Glomerular endothelial cell (primary cell): ENCODE measurements at places on chromosomes 16 and 17.

- no peak for DNase-seq
Measured at GRCh38 chr16:24838554-24839266, 7.1 kb upstream of the SLC5A11 start.

GRCh38 chr17:61221597-61222471, 177.8 kb upstream of the TBX2 start:
- DNase-seq = no peak

- DNase-seq = no peak
Measured at GRCh38 chr16:79074951-79075350, 525.6 kb downstream of the MAF start.

- no peak for DNase-seq
Measured at GRCh38 chr17:65963179-65963578, 228.8 kb downstream of the CEP112 start.

DNA sequence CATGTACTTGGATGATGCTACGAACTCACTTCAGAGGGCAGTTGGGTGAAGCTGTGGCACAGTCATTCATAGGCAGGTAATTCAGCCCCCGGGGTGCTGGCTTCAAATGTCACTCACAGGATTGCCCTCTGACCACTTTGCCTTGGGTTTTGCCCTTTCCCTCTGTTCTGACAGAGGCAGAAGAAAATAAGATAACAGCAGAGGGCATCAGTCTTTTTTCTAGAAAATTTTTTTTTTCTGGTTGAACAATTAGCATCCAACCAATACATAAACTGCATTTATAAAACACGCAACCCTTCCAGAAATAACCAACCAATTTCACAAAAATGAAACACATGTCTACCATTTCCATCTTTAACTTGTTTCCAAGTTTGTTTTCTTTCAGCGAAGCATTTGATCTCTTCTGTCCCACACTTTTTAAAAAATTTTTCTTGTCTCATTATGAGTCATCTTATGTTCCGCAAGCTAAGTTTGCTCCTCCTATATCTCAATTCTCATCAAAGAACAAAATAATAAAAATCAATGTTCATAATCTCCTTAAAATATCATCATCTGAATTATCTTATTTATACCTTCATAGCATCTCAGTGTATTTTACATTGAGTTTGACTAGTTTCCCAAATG, 15.6 kb downstream of the NACA2 start:
- no peak for DNase-seq

DNA sequence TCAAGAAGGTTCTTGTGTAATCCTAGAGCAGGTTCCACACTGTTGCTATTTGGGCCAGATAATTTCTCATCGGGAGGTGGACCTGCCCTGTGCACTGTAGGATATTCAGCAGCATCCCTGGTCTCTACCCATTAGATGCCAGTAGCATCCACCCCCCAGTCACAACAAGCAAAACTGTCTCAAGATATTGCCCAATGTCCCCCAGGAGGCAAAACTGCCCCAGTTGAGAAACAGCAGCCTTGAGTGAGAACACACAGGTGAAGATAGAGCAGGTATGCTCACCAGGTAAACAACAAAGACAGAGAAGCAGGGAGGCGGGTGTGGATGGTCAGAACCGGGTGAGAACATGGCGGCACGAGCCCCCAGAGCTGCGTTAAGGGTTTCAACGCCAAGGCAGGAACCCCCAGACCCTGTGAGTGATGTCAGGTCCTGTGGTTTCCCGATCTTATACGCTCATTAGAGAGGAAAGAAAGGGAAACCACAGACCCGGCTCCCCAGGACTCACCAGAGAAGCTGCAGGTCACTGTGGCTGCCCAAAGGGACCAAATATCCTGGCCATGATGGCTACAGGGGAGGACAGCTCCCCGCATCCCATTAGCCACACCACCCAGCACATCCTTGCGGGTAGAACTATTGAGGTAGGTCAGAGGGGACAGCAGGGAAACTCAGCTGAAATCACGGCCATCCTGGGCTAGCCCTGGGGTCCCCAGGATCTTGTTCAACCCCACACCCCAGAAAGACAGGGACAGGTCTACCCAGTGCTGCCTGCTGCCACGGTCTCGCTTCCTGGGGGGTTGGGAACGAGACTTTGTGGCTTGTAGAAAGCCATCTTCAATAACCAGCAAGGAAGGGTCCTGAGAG, 21.2 kb downstream of the CDC42EP4 start:
- DNase-seq = no peak

DNA sequence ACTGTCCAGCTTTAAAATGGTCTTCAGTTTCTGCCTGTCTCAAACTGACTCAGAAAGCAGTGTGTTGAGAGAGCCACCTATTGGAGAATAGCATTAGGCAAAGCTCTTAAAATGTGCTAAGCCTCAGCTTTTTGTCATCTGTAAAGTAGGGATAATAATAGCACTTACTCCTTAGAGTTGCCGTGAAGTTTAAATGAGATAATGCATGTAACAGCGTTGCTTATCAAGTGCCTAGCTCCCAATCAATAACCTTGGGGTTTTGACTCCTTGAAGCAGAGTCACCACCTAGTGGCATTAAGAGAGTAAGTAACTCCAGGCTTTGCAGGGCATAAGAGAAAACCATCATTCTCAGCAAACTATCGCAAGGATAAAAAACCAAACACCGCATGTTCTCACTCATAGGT, 163.3 kb downstream of the HS3ST2 start:
- DNase-seq = no peak

- DNase-seq = no peak
Measured at GRCh38 chr17:16297367-16298139, 55.7 kb downstream of the CENPV start.

DNA sequence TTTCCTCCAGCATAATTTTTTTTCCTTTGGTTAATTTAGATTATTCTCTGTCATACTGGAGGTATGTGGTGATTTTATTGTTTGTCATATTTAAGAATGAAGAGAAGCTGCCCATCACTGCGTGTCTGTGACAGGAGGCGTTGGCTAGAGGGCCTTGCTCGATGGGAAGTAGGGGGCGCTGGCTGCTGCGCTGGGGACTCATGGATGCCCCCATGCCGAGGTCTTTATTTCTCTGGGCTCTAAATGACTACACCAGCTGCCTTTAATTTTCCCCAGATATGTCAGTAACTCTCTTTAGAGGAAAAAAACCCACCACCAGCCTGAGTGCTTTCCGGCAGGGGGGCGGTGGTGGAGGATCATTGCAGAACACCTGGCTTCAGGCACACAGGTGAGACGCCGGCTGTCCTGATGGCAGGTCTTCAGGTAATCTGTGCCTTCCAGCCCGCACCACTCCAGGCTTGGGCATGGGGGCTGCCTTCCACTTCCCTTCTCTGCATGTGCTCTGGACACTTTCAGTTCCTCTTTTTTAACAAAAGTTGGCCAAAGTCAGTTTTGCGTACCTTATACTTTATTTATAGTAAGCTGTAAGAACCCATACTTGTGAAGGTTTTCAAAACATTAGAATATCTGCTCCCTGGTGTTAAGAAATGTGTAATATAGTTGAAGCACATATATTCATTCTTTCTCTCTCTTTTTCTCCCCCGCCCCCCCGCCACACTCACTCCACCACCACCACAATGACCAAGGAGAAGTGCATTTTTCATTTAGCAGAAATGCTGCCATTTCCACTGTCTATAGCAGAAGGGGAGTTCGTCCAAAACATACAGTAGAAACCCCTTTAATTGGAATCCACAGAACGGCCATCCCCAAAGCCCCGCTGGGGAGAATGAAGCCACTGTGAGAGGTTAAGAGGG, 192.7 kb downstream of the RPTOR start:
- DNase-seq = no peak

DNA sequence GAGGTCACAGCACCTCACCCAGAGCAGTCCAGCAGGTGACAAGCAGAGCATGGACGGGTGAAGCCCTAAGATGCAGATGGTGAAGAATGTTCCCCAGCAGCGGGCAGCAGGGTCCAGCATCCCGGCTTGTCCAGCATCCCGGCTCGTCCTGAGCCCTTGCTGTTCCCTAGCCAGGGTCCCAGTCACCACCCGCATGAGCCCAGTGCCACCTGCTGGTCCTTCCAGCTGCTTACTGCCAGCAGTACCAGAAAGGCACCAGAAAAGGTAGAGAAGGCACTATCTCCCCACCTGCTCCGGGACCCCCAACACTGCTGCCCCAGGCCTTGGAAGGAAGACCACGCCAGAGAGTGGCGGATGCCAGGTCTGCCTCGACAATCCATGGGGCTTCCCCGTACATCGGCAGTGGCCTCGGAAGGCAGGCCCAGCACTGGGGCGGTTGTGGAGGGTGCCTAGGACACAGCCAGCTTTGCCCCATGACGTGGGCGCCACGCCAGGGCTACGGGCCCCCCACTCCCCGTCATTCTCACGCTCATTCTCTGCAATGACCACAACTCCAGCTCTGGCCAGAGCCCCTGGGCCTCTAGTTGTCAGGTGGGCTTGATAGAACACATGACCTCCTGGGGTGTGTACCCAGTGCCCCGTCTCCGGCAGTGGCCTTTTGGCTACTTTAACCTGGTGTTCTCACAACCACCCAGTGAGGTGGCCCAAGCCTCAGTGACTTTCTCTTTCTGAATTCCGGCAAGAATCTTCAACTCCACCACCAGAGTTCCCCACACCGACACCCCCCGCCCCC, 1.4 kb downstream of the CENPX start:
- no peak for DNase-seq

DNA sequence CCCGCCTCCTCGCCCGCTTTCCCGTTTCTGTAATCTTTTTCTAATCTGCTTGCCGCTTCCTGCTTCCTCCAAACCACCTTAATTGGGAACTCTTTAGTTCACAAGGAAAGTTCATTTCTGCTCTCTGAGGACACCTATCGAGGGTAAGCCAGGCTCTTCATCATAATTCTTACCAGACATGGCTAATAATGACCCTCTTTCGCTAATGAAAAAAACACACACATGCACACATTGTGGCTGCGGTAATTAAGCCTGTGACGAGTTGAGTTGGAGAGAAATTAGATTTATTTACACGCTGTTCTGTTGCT, 100.6 kb downstream of the ZNF423 start:
- no peak for DNase-seq

DNA sequence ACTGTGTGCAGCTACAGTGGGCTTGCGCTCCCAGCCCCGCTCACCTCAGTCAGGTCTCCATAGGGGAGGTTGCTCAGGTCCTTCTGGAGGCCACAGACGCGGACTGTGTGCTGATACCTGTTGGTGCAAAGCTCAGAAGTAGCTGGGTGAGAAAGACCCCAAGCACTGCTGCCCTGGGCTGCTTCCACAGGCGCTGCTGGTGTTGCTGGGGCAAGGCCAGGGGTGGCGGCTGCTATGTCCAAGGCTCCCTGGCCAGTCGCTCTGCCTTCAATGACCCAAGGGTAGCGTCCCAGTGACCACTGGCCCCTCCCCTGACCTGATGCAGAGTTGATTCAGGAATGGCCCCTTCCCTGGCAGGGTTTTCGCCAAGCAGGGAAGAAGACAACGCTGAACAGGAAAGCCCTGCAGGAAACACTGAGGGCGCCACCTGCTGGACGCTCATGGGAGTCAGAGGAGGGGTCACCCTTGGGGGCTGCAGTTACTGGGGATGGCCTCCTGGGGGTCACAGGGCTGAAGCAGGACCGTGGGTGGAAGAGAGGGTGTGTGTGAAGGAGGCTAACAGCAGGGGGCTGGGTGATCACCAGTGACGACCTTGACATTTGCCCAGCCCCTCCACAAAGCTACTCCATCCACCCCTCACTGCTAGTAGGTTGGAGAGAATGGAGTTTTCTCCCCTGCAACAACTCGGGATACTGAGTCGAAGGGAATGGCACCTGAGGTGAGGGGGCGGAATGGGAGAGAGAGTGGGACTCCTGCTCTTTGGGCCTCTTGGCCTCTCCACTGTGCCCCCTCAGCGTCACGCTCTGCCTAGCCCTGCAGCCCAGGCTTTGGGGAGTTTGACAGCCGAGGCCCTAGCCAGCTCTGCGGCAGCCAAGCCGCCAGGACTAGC, 38.3 kb downstream of the ABCC12 start:
- DNase-seq = no peak

DNA sequence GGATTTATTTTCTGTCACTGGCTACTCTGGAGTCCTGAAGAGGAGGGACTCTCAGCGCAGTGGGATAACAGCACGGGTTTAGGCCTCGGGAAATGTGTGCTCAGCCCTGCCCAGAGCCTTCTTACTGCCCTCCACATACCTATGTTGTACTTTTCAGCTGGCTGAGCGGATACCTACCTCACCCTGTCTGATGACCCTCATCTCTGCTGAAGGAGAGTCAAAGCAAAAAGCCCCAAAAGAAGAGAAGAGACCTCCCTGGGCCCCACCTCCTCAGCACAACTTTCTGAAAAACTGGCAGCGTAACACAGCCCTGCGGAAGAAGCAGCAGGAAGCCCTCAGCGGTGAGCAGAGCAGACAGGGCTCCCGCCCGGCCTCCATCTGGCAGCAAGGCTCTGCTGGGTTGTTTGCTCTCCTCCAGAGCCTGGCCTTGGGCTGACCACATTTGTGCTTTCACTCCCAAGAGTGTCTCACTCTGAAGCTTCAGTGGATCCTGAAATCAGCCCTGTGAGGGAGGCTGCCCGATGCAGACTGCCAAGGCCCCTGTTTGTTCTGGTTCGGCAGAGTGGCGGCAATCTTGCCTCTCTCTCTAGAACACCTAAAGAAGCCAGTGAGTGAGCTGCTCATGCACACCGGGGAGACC, 10.3 kb downstream of the MYCBPAP start:
- DNase-seq = no peak

DNA sequence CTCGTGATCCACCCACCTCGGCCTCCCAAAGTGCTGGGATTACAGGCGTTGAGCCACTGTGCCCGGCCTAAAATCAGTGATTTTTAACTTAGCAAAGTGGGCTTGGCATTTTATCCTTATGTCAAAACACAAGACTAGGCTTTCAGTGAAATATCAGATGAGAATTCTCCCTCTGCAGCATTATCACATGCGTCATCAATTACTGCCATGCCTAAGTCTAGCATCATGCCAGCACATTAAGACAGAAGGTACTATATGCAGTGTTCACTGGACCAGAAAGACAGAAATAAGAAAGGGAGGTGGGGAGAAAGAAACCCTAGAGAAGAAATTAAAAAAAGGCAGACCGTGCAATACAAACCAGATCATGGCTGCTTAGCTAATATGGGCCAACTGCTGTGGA, 29.8 kb downstream of the GPATCH8 start:
- no peak for DNase-seq

DNA sequence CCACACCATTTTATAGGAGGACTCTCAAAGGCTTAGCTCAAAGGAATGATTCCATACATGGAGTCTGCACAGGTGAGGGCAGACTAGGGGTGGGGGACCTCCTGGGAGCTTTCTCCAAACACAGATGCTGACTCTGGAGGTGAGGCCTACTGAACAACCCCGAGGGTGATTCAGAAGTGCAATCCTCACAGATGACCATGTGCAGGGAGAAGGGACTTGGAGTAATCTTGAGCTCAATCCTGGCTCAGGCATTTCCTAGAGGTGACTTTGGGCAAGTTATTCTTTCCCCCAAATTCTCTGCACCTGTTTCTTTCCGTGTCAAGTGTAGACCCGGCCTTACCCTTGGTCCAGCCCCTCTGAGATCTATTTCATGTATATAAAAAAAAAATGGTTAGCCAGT, 401.5 kb downstream of the SLC39A11 start:
- DNase-seq = no peak
